ENCODE measurements at places on chromosomes 5 and 9. TPM values are rescaled to one million over a fixed set of nuclear protein-coding genes. Genes with fewer than 3 reads are reported as not detected.

CDH9 gene
- not detected for total RNA-seq

LCN9 gene
- total RNA-seq, result not detected

CCDC112 gene
- total RNA-seq, result 7.4 TPM

WWC1 gene
- total RNA-seq, result 100 TPM

PLPPR1 gene
- not detected for total RNA-seq

CCNI2 gene
- total RNA-seq, result not detected

SLC34A1 gene
- not detected for total RNA-seq

ZNF169 gene
- 1.7 TPM for total RNA-seq

Measured in A549 treated with ZK216348 at 1 μM for 4 hours (cell line).